ENCODE measurements at places on chromosomes 1 and 21.
A peak's percentile ranks its signal among the peaks of the same experiment; 100 is the strongest.

DNA sequence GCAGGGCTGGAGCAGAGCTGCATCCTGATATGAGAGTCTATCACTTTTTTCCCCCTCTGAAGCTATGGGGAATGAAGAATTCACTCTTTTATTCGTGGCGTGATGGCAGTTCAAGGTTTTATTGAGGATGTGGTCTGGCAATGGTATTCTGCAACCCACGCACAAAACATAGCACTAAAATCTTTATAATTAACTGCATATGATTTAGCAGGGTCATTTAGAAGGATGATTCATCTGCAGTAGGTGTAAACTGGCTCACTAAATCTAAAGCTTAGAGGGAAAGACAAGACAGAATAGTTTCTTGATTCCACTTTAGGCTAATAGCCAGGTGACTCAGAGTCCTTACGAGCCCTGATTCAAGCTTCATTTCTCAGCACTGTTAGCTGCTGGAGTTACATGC, 25.0 kb upstream of the CHRM3 start:
- DNase-seq = no peak

- DNase-seq = no peak
These were observed 16.7 kb downstream of the STYXL2 start for GRCh38 chr1:167110586-167110985.

DNA sequence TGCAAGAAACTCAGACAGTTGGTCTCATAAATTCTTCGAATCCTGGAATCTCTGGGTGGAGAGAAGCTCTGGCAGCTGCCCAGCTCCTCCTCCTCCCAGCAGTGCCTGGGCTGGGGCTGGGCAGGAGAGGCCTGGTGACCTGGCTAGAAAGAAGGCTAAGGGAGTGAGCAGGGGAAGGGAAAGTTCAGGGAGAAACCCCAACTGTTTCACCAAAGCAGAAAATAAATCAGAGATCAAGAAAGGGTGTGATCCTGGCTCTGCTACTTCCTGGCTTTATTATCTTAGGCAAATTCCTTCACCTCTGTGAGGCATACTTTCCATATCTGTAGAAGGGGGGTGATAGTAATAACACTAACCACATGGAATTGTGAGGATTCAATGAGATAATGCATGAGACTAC, 8.8 kb upstream of the COL16A1 start:
- no peak for DNase-seq

DNA sequence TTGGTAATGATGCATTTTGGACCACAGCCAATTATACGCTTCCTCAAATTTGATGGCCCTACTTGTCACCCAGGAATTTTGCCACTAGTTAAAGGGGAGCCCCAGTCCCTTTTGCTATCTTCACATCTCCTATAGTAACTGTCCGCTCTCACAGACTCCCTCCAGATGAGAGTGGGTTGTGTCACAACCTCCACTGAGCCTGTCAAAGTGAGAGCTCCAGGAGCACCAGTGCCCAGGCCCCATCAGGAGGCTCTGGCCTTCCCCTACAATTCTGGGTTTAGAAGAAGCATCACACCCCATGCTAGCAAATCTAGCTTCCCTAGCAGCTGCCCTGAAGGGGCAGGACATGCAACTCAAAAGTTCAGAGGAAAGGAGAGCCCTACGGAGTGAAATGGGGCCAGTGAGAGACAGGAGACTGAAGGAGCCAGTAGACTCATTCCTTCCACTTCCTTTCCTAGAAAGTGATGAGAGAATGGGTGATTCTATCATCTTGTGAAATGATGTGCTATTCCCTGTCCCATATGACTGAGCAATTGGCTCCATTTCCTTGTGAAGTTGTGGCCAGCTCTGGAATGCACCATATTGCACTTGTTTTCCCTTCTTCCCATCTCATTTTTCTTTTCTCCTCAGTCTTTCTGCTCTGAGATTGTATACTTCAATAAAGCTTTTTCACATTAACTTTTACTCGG, 541.3 kb downstream of the DPYD start:
- no peak for DNase-seq

DNA sequence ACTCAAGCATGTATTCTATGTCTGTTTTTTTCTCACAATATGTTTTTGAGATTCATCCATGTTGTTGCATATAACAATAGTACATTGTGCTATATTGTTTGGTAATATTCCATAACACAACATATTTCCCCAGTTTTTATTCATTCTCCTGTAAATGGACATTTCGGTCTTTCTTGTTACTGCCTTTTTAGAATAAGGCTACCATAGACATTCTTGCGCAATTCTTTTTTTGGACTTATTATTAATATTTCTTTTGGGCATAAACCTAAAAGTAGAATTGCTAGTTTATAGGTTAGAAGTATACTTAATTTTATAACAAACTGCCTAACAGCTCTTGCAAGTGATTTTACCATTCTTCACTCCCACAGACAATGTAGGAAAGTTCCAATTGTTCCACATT, 573.0 kb downstream of the ADGRL2 start:
- no peak for DNase-seq

DNA sequence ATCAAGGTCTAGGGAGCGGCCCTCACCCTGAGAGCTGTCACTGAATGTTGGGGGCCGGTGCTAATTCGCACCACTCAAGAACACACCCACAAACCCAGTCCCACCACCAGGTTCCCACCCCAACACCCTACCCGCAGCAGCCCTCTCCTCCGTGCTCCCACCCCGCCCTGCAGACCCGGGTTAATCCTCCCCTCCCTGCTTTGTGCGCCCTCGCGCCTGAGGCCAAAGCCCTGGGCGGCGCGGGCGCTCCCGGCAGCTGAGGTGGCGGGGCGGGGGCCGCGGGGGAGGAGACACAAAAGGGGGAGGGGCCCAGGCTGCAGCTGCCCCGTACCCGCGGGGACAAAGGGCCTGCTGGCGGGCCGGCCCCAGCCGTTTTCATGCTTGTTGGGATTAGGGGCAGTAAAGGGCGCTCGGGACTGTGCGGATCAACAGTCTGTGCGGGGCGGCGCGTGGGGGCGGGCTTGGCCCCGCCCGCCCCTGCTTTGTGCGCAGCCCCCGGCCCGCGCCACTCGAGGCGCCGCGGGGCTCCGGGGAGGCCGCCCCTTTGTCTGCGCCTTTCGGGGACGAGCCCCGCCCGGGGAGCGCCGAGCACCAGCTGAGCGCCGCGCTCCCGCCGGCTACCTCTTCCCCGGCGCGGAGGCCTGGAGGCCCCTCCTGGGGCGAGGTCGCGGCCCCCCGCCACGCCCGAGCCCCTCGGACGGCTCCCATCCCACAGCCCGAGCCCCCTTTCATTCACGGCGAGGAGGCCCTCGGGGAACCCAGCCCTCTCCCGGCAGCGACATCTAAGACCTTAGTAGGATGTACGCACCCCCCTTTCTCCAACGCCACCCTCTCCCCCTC, 10.9 kb downstream of the C1orf216 start:
- no peak for DNase-seq

DNA sequence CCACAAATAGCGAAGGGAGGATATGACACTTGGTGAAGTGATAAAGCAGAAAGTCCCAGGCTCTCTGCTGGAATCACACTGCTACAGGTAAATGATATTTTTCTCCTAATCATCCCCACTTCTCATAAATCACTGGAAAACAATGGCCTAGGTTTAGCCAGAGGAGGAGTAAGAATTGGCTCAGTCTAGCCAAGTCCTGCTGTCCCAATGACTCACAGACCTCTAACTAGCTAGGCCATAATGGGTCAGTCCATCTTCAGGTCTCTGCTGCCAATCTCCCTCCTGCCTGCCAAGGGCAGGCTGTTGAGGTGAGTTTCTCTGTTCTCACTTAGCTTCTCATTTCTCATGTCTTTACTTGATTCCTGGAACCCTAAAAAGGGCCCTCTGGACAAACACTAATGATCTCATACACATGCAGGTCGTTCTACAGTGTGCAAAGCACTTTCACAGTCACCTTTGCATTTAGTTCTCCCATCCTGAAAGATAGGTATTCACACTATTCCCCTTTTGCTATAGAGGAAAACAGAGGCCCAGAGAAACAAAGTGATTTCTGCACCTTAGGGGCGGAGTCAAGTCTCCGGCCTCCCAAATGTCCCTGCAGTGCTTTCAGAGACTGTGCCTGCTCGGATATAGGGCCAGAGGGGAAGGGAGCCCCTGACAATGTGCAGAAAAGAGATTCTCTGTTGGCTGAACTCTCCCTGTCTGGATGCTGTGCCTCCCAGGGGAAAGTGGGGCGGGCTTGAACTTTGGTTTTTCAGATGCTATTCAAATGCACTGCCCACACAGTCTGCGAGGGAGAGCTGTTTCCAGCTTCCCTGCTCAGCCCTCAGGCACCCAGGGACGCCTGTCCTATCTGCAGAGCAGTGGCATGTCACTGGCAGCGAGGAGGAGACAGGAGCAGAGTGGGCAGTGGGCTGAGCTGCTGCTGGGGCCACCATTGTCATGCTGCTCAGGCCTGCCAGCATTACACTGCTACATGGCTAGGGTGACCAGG, 3.9 kb upstream of the CDK18 start:
- DNase-seq = no peak

- DNase-seq = no peak
These were observed 449 bp upstream of the RCAN3 start for GRCh38 chr1:24502065-24502708.

GRCh38 chr1:175842550-175842949, 99.2 kb upstream of the TNR start:
- no peak for DNase-seq

DNA sequence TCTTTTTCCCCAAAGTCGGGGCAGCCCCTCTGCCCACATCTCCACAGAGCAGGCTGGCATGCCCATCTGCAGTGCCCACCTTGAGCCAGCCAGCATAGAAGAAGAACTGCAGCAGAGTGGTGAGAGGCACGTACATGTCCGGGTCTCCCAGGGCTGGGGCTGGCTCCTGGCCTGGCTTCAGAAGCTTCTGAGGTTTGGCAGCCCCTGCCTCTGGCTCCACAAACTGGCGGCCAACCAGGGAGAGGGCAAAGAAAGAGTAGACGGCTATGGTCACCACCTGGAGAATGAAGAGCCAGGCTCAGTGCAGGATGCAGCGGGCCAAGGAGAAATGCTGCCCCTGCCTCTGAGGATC, 3.0 kb downstream of the BEST4 start:
- DNase-seq = no peak

DNA sequence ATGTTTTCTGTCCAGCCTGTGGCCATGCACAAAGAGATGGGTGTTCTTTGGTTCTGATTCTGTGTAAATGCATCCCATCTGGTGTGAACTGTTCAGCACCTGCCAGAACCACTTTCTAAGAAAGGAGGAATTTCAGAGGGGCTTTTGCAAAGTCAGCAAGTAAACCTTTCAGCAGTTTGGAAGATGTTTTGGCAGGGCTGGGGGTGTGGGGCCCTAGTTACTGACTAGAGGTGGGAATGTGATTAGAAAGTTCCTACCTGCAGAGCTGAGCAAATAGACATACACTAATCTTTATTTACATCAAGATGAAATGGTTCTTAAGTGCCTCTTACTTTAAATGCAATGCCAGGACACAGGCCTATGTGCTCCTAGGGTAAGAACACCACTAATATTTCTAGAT, 378.1 kb upstream of the USP24 start:
- DNase-seq = no peak

DNA sequence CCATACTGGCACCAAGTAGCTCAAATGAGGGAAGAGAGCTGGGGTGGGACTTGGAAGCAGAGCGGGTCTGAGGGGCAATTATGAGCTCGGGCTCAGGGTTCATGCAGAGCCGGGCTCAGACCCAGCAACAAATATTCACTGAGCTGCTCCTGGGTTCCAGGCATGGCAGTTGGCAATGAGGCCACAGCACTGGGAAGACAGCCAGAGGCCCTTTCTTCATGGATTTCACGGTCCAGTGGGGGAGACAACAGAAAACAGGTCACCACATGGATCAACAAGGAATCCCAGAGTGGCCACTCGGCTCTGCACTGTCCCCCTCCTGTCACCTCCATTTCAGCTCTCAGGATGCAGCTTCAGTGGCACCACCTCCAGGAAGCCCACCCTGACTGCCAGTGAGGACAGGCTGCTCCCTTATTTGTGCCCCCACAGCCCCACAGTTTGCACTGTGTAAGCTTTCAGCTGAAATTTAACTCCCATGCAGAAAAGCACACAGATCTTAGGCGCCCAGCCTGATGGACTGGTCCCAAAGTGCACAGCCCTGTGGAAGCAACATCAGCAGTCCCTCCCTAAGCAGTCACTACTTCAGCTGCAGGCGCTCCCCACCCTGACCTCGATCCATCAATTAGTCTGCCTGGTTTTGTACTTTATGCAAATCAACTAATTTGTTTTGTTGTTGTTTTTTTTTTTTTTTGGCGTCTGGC, 22.4 kb downstream of the ARHGEF19 start:
- DNase-seq = peak; percentile 45

DNA sequence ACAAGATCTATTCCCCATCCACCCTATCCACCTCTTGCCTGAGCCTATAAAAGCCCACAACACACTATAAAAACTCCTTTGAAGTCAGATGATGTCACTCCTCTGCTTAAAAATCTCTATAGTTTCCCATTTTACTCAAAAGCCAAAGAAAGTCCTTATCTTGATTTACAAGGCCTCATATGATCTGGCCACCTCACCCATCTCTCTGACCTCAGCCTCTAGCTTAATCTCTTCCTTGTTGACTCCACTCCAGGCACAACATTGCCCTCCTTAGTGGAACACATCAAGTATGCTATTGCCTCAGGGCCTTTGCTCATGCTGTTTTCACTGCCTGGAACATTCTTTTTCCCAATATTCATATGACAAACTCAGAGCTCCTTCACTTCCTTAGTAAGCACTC, 33.3 kb downstream of the ZNF281 start:
- DNase-seq = no peak

DNA sequence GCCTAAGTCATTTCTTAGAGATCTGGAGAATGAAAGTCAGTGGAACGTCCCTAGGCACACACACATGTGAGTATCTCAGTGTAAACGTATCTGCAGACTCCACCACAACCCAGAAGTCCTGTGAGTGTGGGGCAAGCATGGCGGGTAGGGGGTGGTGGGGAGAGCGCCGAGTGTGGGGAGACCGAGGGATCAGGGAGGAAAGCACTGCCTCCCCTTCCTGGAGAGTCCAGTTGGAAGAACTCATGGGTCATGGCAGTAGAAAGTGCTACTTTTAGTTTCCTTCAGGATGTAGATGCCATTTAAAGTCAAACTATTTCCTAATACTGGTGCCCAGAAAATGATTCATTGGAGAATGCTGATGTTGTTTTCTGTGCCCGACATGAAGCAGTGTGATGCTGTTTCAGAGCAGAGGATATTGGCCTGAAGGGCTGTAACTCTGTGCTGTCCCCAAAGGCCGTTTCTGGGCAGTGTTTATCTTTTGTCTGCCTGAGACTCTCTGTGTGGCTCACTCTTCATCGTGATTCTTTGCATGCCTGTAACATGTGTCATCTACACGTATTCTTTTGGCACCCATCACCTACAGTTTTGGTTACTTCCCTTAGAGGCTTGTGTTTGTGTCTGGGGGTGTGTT, 45.7 kb upstream of the TSPAN2 start:
- DNase-seq = no peak

- DNase-seq = no peak
These were observed 158.8 kb downstream of the KCNT2 start for GRCh38 chr1:196449460-196449859.

Measured in C1 segment of cervical spinal cord (tissue), 14 donors.